CD4-positive, alpha-beta T cell treated with Interleukin-17A for 4 hours (primary cell): ENCODE measurements at places on chromosomes 2 and 18.

- DNase-seq, result no peak
These were observed 67.9 kb downstream of the FASTKD2 start for GRCh38 chr2:206833291-206833690.

- DNase-seq, result no peak
These were observed 1.8 kb upstream of the LYPD6B start for GRCh38 chr2:149036507-149037293.

- no peak for DNase-seq
These were observed 19.3 kb downstream of the MBOAT2 start for GRCh38 chr2:8984157-8984556.

- no peak for DNase-seq
These were observed 64.1 kb upstream of the ZNF532 start for GRCh38 chr18:58800582-58800981.

GRCh38 chr2:31812051-31812798, 198.6 kb downstream of the MEMO1 start:
- DNase-seq, result peak; percentile 27

DNA sequence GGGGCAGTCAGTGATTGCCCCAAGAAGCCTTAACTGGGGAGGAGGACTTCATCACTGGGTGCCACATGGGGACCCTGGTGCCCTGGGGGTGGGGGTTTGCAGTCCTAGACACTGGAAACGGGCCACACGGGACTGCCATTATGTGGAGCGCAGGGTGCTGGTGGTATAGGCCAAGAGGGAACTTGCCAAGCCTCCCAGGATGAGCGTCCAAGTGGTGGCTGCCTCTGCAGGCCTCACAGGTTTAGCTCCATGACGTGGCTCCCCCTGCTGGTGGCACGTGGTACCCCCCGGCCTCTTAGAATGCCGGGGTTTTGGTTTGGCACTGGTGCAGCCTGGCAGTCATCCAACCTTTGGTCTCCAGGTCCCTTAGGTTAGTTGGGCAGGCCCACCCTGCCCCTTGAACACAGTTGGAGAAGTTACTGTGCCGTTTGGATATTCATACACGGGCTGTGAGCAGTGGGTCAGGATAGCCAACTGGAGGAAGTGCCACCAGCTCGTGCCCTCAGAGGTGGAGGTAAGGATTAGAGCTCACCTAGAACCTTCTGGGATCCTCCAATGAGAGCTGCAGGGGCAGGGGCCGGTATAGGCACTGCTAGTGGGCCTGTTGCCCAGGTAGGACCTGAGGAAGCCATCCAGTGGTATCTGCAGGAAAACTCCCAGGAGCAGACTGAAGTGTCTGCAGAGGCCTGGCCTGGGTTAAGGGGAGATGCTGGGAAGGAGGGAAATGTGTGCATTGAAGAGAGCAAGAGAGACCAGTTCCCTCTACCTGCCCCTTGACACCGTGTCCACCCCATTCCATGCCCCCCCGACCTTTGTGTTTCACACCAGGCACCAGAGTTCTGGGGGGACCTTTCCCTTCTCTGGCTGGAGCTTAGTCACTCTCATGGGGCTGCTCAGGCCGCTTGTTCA, 5.7 kb downstream of the PTMA start:
- DNase-seq, result peak; percentile 94

DNA sequence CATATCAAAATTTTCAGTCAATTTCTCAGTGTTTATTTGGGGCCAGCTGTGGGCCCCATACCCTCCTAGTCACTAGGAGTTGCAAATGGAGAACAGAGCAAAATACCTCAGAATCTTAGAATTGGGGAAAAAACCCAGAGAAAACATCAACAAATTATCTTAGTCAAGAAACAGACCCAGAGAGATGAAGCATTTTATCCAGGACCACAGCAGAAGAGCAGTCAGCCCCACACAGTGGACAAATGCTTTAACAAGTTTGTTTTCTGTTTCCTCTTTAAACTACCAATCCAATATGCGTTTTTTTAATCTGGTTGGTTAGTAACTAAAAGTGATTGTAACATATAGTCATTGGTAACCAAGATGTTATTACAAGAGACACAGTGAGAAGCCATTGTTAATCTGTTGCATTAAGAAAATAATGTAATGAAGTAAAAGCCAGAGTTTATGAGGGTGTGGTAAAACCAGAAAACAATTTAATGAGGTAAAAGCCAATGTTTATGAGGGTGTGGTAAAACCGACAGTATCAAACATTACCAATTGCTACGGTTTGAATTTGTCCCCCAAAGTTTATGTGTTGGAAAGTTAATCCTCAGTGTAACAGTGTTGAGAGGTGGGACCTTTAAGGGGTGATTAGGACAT, 60.7 kb upstream of the COX7A2L start:
- DNase-seq, result no peak

GRCh38 chr2:230319211-230319862, 7.7 kb upstream of the SP140L start:
- peak; percentile 80 for DNase-seq

GRCh38 chr2:154758871-154759270, 60.4 kb downstream of the KCNJ3 start:
- no peak for DNase-seq

DNA sequence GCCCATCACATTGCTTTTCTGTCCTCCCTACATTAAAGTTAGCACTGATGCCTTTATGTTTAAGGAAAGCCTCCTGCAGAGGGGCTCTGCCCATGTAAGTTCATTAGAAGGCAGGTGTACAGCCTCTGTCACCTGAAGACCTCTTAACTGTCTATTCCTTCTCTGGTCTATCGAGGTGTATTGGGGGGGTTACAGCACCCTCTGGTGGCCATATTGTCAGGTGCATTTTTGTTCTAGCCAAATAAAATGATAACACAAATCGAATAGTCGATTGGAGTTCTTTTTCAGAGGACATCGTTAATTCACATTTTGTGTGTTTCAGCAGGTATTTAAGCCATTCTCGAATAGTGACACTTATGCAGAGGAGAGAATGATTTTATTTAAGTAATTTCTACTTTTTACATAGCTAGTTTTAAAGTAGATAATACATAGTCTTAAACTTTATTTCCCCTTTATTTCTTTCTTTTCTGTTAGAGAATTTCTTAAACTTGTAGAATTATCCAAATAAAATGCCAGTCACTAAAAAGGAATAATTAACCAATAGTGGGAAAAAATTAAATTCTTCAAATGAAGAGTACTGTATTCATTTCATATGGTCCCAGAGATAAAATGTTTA, 136.8 kb downstream of the NEDD4L start:
- DNase-seq, result peak; percentile 76

- no peak for DNase-seq
These were observed 62.7 kb upstream of the GATA6 start for GRCh38 chr18:22106536-22107292.

- no peak for DNase-seq
These were observed 5.8 kb downstream of the EIF2AK3 start for GRCh38 chr2:88621432-88621831.

GRCh38 chr18:11980494-11981191, 664 bp upstream of the IMPA2 start:
- peak; percentile 98 for DNase-seq

DNA sequence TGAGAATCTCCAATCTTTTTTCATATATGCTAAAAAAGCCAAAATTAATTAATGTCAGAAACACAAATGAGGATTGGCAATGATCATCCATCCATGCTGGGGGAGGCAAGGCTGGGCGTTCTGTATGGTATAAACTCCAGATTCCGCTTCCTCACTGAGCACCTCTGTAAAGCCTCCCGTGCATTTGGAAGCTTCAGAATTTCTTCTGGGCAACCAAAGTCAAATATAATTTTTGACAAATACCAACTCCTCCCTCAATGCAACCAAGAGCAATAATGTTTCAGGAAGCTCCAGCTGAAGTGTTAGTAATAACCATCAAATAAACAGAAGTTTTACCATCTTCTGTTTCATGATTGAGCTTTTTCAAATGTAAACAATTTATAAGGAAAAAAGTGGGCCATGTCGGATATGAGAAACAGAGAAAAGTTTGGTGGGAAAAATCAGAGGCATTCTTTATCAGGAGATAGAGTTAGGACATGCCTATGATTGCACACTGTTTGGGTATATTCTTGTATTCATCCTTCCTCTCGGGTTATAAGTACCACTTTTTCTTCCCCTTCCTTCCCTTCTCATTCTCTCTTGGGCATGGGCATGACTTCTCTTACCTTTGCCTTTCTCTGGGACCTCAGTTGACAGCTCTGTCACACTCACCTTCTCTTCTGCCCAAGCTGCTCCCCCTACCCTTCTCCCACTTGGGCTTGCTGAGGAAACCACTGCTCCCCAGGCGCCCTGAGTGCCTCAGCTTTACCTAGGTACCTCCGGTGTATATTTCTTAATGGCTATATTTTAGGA, 149.5 kb upstream of the ZEB2 start:
- no peak for DNase-seq

GRCh38 chr2:134174711-134175110, 79.2 kb upstream of the MGAT5 start:
- no peak for DNase-seq

- DNase-seq, result no peak
These were observed 38.1 kb downstream of the ST8SIA5 start for GRCh38 chr18:46718501-46719341.

GRCh38 chr2:239348563-239349452, 52.0 kb downstream of the HDAC4 start:
- DNase-seq, result no peak

- no peak for DNase-seq
These were observed 195.6 kb downstream of the TGIF1 start for GRCh38 chr18:3645384-3646156.

GRCh38 chr2:88642278-88642677, 15.0 kb upstream of the EIF2AK3 start:
- no peak for DNase-seq

- no peak for DNase-seq
These were observed 89.8 kb downstream of the PKP4 start for GRCh38 chr2:158546412-158547144.

DNA sequence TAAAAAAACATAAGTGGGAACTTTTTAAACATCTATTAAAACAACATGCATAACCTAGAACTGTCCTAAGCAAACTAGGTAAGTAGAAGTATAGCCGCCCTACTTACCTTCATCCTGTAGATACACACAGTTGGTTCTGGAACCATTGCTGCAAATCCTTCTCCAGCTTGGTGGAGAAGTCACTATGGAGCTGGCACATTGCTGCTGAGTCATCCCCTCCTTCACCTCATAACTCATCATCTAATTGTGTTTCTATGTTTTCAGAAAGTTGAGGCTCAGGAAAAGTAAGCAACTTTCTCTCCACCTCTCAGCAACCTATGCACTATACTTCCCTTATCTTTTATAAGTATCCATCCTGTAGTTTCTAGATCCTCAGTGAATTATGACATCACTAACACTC, 269.8 kb upstream of the MMADHC start:
- no peak for DNase-seq

DNA sequence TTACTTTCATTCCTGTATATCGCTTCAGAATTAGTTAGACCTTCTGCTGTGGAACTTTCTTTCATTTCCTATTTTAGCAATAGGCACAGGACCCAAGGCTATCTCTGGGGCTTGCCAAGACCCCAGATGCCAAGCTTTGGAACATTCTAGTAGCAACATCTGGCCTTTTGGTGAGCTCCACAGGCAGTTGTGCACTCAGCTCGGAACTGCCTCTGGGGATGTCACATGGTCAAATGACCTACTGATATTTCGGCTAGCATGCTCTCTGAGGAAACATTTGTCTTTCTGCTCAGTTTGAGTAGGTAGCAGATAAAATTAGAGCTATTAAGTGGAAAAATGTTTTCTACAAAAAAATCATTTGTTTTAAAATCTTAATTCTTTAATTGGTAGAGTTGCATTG, 76.6 kb upstream of the ITGA4 start:
- no peak for DNase-seq

DNA sequence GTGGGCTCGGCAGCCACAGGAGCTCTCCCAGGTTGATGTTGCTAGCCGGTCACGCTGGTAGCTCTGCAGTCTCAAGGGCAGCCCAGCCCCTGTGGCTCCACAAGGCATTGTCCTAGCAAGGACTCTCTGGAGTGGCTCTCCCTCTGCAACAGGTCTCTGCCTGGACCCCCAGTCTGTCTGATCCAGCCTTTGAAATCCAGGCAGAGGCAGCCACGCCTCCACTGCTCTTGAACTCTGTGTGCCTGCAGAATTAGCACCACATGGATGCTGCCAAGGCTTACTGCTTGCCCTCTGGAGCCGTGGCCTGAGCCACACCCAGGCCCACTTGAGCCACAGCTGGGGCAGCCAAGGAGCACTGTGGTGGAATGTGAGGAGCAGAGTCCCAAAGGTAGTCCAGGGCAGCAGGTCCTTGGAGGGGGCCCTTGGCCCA, 43.0 kb upstream of the FAHD2A start:
- no peak for DNase-seq

DNA sequence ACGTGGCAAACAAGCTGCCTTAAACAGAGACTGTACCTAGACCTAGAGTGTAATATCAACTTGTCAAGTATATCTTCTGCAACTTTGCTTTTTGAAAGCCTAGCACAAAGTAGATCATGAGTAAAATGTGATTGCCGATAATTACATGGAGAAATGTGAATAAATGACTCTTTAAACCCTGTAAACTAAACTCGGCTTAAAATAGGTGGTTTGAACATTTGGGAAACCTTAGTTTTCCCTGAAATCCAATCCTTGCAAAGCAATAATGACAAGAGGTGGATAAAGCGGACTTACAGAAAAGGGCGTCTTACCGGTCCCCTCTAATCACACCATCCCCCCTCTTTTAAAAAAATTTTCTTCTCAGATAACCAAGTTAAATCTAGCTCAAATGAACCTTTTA, 549 bp upstream of the PSMD14 start:
- DNase-seq, result no peak

- DNase-seq, result no peak
These were observed 11.6 kb downstream of the SPATA3 start for GRCh38 chr2:231007286-231008098.

DNA sequence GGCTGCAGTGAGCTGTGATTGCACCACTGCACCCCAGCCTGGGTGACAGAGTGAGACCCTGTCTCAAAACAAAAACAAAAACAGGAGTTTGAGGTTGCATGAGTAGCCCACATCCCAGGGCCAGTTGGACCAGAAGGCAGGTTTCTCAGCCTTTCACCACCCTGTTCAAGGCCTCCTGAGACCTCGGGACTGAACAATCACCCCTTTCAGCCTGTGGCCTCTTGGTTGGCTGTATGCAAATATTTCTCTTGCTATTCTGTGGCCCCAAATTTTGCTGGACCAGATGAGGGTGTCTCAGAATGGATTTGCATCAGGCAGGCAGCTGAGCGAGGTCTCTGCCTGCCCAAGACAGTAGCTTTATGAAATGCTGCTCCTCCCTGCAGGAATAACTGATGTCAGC, 56.9 kb downstream of the DPYSL5 start:
- no peak for DNase-seq

DNA sequence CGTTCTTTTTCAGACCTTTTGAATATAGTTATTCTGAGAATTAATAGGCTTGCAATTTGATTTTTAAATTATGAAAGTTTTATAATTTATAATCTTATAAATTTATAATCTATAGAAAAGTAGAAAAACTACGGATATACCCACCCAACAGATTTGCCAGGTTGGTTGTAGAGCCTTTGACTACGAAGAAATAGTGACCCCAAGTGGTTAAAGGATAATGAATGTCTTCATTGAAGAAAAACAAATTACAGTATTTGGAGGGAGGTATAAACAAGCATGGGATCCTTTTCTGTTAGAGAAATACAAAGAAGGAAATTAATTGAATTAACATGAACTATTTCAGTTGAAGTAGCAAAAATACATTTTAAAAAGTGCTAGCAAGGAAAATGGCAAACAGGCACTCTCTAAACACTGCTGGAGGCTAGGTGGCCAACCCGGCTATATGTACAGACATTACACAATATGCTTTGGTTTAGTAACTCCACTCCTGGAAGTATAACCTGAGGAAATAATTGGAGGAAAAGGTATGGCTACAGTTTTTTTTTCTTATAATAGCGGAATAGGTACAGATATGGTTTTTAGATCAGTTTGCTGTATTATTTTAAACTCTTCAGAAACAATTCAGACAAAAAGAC, 110.9 kb downstream of the MIB1 start:
- DNase-seq, result no peak
